ENCODE measurements at places on chromosomes 3 and 15. TPM values are rescaled to one million over a fixed set of nuclear protein-coding genes. Genes with fewer than 3 reads are reported as not detected.

DNA sequence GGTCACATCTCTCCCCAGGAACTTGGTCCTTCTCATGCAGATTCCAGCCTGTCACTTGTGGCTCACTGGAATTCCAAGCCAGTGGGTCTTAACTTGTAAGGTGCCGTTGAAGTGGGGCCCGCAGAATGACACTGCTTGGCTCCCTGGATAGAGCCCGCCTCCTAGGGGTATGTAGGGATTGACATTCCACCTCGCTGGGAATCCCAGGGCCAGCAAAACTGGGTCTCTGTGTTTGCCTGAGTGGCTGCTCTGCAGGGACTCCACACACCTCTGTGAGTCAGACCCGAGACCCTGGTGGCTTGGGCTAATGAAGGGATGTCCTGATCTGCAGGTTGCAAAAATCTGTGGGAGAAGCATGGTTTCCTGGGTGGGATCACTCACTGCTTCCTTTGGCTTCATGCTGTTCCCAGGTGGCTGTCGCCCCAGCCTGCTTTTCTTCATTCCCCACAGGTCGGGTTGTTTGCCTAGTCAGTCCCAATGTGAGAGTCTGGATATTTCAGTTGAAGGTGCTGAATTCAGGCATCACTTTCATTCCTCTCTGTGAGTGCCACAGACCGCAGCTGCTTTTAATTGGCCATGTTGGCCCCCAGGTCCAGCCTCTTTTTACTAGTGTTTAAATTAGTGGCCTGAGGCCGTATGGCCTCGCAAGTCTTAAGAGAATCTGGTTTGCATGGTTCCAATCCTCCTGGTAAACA is 156.0 kb upstream of the TRIM42 start:
- no peak for DNase-seq

DNA sequence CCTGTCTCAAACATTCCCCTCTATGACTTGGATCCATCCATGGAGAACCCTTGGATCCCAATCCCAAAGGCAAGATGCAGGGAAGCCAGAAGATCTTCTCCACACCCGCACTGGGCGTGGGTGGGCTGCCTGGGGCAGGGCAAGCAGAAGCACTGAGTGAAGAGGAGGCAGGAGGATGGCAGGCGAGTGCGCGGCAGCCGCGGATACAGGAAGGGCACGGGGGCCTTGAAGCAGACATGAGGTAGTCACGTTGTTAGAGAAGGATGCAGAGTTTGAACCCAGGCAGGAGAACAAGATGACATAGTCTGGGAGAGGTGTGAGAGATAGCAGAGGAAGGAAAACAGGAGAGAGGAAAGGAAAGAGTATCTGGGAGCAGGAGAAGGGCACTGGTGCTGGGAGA is 5.1 kb upstream of the IGDCC3 start:
- DNase-seq: no peak

- no peak for DNase-seq
These were observed 40.0 kb upstream of the CMSS1 start for GRCh38 chr3:99777708-99778107.

THAP10 gene
- not detected for total RNA-seq

DNA sequence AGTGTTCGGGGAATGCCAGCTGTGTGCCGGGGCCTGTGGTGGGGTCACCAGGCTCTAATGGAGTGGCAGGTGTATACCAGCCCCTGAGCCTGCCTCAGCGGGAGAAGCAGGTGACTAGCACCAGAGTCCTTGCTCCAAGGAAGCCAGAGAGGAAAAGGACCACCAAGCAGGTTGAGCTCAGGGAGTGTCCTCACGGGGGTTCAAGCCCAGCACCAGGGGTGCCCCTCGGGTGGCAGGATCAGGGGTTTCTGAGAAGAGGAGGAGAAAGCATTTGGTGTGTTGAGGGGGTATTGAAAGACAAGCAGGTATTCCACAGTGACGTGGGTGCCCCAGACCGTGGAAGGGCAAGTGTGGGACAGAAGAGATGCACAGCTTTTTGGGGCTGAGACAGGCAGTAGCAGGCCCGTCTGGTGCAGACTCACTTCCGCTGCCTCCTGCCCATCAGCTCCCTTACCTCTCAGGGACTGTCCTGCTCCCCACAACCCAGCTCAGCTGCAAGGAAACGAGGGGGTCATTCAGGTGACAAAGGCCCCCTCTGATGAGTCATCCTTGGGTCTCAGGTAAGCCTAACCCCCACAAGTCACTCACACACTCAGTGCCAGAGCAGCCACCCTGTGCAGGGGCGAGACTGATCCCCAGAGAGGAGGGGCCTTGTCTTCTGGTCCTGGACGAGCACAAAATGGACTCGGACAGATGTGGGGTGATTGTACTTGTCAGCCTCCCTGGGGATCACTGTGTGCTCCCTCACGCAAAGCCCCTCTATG is 21.4 kb upstream of the POC1A start:
- DNase-seq: no peak

C3orf85 gene
- total RNA-seq: not detected
